Right lung (tissue), 10 donors: ENCODE measurements at places on chromosomes 5 and 9. TPM values are rescaled to one million over a fixed set of nuclear protein-coding genes. Genes with fewer than 3 reads are reported as not detected.

The TSC1 gene
- polyA plus RNA-seq = 53.7 TPM

The IL9 gene
- not detected for polyA plus RNA-seq

- no peak for DNase-seq
Observed at GRCh38 chr5:173829826-173830225, 58.3 kb upstream of the CPEB4 start.

GRCh38 chr5:119393746-119394145 is 37.9 kb downstream of the TNFAIP8 start:
- DNase-seq = no peak

DNA sequence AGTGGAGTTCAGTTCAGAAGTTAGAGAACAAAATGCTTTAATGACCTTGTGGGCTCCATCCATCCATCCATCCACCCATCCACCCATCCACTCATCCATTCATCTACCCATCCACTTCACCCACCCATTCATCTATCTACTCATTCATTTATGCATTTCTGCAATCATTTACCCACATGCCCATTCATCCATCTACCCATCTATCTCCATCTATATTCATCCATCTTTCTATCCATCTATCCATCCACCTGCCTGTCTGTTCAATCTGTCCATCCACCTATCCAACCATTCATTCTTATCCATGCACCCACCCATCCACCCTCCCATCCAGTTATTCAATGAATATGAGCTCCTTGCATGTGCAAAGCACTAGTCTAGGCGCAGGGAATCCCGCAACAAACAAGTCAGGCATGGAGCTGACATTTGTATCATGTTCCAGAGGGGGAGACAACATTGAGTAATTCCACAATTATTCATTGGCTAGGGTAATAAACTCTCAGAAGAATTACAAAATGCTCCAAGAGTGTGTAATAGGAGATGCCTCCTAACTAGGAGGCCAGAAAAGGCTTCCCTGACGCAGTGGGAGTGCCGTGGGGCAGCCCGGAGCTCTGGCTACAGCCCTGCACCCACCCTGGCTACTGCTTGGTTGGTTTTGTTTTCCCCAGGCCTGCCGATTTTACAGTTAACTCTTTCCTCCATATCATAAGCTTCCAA is 211.2 kb downstream of the NXNL2 start:
- DNase-seq = peak; percentile 64

- no peak for DNase-seq
Observed at GRCh38 chr5:179954434-179954833, 46.7 kb upstream of the TBC1D9B start.

- peak; percentile 48 for DNase-seq
Observed at GRCh38 chr5:58891086-58891970, 308.5 kb downstream of the RAB3C start.

DNA sequence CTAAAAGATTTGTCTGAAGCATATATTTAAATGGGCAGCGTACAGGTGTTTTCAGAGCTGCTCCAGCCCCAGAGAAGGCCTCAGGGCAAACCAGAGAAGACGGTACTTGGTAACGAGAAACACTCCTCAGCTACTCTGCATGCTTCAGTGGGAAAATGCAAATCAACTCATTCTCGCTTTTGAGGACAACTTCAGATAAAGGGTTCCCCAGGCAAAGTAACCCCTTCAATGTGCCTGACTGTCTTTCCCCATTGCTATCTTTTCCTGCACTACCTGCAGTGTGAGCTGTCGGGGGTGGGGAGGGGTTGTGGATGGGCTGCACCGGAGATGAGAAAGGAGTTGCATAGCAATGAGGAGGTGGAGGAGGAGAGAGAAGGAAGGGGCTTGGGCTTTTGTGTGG is 339.7 kb upstream of the CLINT1 start:
- no peak for DNase-seq

GRCh38 chr5:50724262-50724661 is 57.8 kb downstream of the PARP8 start:
- DNase-seq = no peak

DNA sequence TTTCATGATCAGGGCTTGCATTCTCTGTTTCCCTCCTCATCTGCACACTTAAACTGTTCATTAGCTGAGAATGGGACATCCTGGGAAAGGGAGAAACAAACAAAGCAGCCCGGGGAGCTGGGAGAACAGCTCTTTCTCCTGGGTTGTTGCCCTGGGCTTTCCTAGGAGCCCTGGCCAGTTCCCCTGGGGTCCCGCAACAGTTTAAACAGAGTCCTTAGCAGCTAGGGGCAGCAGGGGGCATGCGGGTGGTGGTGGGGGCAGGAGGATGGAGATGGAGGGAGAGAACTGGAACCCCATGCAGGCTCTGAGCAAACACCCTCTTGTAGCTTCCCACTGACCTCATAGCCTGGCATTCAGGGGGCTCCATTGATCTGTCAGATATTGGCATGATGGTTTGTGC is 209.1 kb upstream of the TBCA start:
- no peak for DNase-seq

DNA sequence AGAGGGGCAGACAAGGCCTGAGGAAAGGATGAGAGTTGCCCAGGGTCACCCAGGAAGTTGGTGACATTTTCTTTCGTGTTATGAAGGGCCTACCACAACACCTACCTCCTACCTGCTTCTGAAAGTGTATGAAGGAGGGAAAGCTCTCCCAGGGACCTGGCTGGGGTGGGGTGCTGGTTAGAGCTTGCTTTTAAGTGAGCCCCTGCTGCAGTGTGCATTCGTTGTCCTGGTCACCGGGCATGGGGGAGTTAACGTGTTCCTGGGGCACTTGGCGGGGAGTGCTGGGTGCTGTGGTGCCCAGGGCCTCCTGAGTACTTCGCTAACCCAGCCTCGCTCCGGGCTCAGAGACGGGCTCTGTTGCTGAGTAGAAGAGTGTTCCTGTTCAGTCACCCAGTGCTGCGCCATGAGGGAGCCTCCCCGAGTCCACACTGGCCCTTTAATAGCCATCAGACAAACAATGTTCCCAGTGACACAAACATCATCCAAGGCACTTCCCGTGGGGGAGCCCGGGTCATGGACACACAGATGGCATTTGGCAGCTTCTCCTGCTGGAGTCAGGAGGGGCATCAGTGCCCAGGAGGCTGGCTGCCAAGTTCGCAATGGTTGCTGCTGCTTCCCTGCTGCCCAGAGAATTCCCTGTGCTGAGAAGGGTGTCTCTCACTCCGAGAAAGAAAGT is 85.7 kb downstream of the AMBP start:
- no peak for DNase-seq
